ENCODE measurements at places on chromosomes 7 and 10. TPM values are rescaled to one million over a fixed set of nuclear protein-coding genes. Genes with fewer than 3 reads are reported as not detected.

The UCN3 gene
- 0.53 TPM for total RNA-seq

The ATRNL1 gene
- 0.92 TPM for total RNA-seq

The HMX2 gene
- total RNA-seq: not detected

The SEMA3A gene
- total RNA-seq: 9.7 TPM

The PALD1 gene
- total RNA-seq: 16.0 TPM

The NEUROD6 gene
- total RNA-seq: not detected

DNA sequence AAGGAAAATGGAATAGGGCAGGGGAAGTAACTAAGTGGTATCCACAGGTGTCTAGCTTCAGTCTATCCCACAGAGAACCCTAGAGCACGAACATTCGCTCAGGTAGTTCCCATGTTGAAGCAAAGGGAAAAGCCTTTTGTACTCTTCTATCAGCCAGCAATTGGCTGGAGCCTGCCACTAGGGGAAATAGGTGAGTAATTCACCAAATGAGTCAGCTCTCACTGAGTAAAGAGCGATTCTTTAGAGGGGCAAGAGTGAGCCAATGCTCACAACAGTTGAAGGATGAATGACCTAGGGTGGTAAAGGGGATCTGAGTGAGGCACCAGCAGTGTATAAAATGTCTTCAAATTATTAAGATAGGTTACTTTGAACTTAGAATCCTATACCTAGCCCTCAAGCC, 94.1 kb upstream of the ZNF800 start:
- H3K36me3 ChIP-seq: no peaks in the 10 kb centered on the region
- H3K4me1 ChIP-seq: no peaks in the 10 kb centered on the region
- no peak overlapping the region for H3K27ac ChIP-seq
- DNase-seq: no peak

- DNase-seq: no peak
- no peak overlapping the region for H3K27ac ChIP-seq
- H3K4me1 ChIP-seq: no peaks in the 10 kb centered on the region
Measured at GRCh38 chr7:158308001-158308400, 279.6 kb downstream of the PTPRN2 start.

GRCh38 chr10:130027716-130028464, 63.8 kb upstream of the EBF3 start:
- no peaks in the 10 kb centered on the region for H3K27me3 ChIP-seq
- no peak overlapping the region for H3K4me3 ChIP-seq
- no peaks in the 10 kb centered on the region for H3K36me3 ChIP-seq
- DNase-seq: no peak

GRCh38 chr10:17626656-17627055, 9.5 kb upstream of the HACD1 start:
- no peaks in the 10 kb centered on the region for H3K36me3 ChIP-seq
- H3K4me1 ChIP-seq: no peaks in the 10 kb centered on the region
- no peak overlapping the region for H3K4me3 ChIP-seq
- no peak overlapping the region for H3K27ac ChIP-seq

DNA sequence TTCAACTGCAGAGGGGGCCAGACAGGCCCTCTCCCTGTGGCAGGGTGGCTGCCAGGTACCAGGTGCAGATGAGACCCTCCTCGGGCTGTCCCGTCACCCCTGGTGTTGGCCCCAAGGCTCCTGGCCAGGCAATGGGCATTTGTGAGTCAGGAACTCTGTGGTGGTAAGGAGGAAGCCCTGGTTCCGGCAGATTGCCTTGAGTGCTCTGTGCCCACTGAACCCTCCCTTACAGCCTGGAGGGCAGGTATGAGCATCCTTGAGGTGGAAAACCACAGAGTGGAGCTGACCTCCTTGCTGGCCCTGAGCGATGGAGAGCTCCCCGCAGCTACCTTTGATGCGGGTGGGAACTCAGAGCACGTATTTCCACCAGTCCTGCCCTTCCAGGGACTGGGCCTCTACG, 2.0 kb downstream of the PAOX start:
- peaks cover 20% of the 10 kb centered on the region for H3K4me1 ChIP-seq
- H3K27ac ChIP-seq: no peak overlapping the region
- no peaks in the 10 kb centered on the region for H3K27me3 ChIP-seq
- no peak overlapping the region for H3K4me3 ChIP-seq
- peak; percentile 43 for DNase-seq
